ENCODE measurements at places on chromosomes 13 and 19.

DNA sequence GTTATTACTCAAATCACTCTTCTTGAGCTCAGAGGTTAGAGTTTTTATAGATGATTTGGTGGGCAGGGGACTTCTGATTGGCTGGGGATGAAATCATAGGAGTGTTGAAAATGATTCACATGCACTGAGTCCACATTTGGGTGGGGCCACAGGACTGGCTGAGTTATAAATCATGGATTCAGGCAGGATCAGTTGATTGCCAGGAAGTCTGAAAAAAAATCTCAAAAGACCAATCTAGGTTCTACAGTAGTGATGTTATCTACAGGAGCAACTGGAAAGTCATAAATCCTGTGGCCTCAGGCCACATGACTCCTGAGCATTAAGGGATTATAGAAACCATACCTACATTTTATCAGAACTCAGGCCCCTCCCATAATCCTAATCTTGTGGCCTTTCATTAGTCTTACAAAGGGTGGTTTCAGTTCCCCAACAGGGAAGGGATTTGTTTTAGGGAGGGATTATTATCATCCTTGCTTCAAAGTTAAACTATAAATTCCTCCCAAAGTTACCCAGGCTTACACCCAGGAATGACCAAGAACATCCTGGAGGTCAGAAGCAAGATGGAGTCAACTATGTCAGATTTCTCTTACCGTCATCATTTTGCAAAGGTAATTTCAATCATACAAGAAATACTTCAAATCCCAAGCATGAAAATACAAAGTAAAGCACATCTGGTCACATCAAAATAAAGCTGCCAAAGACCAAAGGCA lies 5.6 kb upstream of the CCDC70 start:
- DNase-seq: no peak

- DNase-seq: no peak
Observed at GRCh38 chr13:48985756-48986155, 10.0 kb downstream of the FNDC3A start.

GRCh38 chr13:113792236-113792770 lies 33.3 kb downstream of the TMEM255B start:
- DNase-seq: no peak

GRCh38 chr13:80196756-80197155 lies 144.2 kb downstream of the SPRY2 start:
- DNase-seq: no peak

- DNase-seq: no peak
Observed at GRCh38 chr19:8322638-8322997, 1.3 kb downstream of the RPS28 start.

DNA sequence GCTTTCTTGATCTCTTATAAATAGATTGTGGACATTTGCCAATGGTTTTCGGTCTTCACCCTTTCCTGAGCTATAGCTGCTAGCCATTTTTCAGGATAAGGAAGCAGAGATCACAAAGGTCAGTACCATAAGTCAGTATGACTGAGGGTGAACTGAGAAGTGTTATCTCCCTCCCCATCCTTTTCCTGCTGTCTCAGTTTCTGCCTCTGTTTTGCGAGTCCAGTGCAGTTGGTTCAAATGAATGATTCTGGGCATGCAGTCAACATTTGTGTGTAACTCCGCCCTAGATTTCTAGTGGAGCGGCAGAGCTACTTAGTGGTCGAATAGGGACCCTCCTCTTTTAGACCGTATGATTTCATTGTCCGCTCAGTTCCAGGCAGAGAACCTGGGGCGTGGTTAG lies 460.8 kb upstream of the ARGLU1 start:
- no peak for DNase-seq

DNA sequence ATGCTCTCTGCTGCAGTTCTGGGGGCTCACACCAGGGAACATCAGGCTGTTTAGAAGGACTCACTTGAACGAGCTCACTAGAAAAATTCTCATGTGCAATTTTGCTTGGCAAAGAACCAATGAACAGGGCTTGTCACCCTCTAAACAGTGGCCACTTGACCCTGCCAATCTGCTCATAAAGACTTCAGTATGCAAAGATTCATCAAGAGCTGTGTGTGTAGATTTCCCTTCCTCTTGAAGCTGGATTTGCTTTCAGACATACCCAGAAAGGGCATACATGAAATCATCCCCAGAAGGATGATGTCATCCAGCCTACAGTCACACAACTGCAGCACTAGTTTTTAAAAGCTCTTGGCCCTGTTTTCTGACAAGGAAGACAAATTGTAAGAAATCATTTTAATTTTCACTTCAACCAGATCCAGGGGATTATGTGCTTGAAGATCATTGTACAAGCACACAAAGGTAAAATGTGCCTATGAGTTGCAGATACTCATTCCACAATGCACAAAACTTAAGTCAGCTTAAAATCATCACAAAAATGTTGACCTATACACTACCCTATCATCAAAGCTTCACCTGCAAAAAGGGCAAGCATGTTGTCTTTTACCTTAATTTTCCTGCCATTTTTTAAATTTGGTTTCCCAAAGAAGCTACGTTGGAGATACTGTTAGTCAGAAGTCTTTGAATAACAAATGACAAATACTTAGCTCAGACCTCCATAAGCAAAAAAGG lies 5.2 kb upstream of the STK24 start:
- DNase-seq: no peak

GRCh38 chr13:113170511-113170910 lies 12.1 kb downstream of the PROZ start:
- no peak for DNase-seq

- DNase-seq: peak; percentile 86
Observed at GRCh38 chr19:6516018-6516658, 14.0 kb upstream of the TUBB4A start.

DNA sequence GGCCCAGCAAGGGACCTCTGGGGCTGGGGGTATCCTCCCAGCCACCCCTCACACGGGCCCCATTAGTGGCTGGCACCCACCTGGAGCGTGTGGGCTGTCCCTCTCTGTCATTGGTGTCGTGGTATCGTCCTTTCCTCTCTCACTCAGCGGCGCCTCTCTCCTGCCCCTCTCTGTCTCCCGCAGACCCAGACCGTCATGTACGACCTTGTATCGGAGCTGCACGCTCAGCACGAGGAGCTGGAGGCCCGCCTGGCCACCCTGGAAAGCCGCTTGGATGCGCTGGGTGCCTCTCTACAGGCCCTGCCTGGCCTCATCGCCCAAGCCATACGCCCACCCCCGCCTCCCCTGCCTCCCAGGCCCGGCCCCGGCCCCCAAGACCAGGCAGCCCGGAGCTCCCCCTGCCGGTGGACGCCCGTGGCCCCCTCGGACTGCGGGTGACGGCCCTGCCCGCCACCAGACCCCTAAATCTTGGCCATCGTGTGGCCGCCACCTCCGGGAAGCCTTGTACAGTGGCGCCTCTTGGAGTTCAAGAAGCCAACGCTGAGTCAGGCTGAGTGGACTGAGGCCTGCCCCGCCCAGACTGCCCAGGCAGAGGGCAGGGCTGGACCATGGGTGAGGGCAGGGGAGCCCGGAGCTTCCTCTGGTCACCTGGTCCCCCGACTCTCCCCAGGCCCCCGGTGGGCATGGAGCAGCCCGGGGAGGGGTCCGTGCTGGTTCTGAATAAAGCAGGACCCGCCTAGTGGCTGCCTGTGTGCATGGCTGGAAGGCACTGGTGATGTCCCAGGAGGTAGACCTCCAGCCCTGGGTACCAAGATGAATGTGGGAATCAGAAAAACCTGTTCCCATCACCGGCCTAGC lies 9.8 kb upstream of the ARRDC2 start:
- peak; percentile 29 for DNase-seq

DNA sequence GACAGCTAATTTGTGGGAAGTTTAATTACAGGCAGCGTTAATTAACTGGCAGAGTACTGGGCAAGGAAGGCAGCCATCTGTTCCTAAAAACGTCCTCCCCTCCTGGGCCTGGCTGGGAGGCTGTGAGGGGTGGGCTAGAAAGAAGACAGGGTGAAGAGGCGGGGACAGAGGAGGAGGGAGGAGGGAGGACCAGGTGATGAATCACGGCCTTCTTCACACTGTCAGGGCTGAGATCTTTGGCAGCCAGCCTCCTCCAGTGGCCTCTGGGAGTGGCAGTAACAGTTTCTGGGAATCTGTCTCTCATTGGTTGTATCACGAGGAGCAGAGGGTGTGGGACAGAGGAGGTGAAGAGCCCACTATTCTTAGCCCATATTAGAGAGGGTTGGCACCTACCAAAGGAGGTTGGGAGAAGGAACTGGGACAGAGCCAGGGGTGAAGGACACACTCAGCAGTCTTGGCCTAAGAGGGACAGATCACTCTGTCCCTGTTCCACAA lies 9.6 kb upstream of the ZNRF4 start:
- no peak for DNase-seq

DNA sequence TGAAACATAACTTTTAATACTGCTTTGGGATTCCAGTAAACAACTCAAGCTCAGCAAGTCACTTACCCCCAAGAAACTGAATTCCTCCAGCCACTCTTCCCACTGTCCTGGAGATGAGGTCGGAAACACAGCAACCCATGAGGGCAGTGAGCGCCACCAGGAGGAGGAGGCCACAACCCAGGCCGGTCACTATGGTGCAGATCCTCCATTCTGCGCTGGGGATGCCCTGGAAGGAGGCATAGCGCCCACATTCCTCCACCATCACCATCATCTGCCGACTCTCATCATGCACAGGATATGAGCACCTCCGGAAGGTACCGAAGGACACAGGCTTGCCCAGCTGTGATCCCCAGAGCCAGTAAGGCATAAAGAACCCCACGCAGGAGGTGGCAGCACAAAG lies 2.2 kb downstream of the LHFPL6 start:
- DNase-seq: no peak

DNA sequence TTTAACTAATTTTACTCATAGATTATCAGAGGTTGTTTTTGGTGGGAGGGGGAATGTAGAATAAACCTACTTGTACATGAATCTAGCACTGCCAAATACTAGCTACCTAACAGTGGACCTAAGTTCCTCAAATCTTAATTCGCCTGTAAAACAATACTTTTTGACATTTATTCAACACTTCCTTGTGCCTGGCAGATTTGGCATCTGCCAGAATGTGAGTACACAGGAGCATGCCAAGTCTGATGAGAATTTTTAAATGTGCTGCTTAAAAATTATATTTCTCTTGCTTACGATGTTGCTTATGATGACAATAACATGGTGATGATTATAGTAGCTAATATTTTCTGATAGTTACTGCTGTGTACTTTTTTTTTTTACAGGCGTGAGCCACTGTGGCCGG lies 240.2 kb upstream of the STARD13 start:
- DNase-seq: no peak

- DNase-seq: no peak
Observed at GRCh38 chr13:32790731-32791130, 204.5 kb downstream of the PDS5B start.

- DNase-seq: no peak
Observed at GRCh38 chr19:44756089-44756562, 7.6 kb downstream of the BCL3 start.

- no peak for DNase-seq
Observed at GRCh38 chr19:1103132-1103707, 574 bp upstream of the GPX4 start.

GRCh38 chr19:46392837-46393236 lies 20.5 kb downstream of the CCDC8 start:
- no peak for DNase-seq

DNA sequence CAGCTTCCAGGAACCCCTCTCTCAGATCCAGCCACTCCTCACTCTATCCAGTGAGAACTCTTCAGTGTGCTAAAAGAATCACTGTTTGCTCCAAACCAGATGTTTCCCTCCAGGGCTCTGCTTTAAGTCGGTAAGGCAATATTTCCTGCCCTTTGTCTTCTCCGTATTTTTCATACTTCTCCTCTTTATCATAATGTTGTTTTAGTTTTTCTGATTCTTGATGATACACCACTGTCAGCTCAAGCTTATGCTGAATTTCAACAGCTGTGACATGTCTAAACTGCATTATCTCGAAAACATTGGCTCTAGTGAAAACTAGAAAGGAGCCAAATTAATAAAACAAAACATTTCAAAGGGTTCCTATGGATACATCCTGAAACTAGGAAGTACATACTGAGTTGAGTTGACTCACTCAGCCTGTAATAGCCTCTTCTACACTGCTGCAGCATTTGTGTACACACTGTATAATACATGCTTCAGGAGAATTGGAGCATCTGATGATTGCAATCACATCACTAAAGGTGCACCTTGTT lies 39.8 kb downstream of the GPR180 start:
- DNase-seq: no peak

DNA sequence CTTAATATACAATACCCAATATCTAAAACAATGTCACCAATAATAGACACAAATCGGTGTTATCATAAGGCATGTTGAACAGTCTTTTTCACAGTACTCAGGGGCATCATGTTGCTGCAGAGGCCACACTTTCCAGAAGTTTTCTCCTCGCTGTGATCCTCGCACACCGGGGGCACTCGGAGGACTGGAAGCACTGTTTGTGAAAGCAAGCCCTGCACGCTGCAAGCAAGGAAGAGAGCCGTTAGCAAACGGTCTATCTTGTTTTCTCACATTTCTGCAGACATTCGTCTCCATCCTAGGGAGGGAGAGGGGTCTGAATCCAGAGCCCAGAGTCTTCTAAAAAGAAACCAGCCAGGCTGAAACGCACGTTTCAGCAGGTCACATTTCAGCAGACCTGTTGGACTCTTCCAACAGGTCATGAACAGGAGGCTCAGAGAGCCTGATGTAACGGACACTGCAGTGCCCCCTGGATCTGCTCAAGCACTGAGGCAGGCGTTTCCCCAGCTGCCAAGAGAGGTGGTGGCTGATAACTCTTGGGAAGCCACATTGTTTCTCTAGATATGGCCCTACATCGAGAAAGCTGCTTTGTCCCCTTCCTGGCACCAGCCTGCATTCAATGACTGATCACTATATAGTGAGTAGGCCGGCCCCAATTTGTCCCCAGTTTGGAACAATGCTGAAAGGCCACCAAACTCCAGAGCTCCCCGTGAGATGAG lies 43.6 kb downstream of the RUBCNL start:
- DNase-seq: no peak

- no peak for DNase-seq
Observed at GRCh38 chr19:43338530-43338929, 15.0 kb upstream of the CD177 start.

DNA sequence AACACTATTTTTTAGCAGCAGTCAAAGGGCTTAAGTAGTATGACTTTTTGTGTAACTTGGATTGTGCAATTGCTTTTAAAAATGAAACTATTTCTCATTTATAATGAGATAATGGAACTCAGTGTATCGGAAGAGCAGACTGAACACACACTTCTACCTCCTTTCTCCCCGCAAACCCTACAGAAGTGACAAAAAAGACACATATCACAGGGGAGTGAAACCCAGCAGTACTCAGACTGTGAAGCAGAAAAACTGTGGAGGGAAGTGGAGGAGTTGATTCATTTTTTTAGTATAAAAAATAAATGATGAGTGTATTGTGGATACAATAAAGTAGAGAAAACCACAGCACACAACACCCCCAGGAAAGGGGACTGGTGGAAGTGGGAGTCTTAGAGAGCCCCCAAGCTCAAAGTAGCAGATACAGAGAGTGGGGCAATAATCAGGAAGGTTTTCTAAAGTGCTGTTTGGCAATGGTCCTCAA lies 9.7 kb downstream of the LPAR6 start:
- DNase-seq: peak; percentile 41

GRCh38 chr19:3324405-3324856 lies 42.0 kb upstream of the NFIC start:
- DNase-seq: peak; percentile 93

GRCh38 chr13:87128036-87128435 lies 543.1 kb upstream of the SLITRK5 start:
- DNase-seq: no peak

Data from activated T-cell treated with anti-CD3 and anti-CD28 coated beads, Interleukin-2, amount 50 U/mL, for 48 hours (primary cell).